IPS DF 19.7 (cell line): ENCODE measurements at places on chromosomes 1 and 21.

DNA sequence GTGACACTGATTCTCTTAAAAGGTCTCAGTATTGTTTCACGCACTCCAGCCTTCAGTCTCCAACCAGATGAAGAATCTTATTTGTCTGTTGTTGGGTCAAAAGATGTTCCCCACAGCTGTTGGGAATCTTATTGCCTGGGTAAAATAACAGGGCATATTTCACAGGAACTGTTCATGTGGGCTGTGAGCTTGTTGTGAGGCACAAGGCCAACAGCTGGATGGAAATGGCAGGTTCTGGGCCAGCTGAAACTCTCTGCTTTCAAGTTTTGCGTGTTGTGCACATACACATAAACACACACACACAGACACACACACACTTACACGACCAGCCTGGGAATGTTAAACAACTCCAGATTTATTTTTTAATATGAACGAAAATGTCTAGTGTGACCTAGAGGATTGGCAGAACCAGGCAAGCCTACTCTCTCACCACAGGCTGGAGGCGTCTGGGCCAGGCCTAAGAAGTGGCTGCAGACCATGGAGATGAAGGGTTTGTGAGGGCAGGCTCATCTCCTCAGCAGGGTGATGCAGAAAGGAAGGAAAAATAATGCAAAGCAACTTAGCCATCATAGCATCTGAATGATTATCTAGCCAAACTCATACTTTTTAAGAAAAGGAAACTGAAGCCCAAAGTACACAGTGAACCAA lies 357.0 kb downstream of the TTLL7 start:
- DNase-seq, result no peak

DNA sequence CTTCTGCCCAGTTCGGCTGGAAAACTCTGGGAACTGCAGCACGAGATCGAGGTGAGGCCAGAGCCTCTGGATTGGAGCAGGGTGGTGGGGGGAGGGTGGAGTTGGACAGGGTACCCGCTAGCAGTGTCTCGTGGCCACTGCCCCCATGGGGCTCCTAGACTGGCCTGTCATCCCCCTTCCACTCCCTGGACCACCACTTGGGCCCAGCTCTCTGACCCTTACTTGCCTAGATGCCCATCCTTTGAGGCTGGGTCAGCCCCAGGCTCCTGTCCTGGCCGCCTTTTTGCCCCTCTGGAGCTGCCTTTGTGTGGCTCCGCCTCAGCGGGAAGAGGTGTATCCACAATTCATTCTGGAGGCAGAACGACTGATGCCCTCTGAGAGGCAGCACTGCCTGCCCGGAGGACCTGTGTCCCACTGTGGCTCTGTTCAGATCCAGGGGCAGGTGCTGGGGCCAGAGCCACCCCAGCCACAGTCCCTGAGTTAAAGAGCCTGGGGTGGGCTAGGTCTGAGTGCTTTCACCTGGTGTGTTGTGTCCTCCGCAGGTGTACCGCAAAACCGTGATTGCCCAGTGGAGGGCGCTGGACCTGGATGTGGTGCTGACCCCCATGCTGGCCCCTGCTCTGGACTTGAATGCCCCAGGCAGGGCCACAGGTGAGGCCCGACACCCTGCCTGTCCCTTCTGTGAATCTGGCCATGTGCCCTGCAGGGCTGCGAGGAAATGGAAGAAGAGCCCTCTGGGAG lies 17.7 kb downstream of the FAAH start:
- no peak for DNase-seq

DNA sequence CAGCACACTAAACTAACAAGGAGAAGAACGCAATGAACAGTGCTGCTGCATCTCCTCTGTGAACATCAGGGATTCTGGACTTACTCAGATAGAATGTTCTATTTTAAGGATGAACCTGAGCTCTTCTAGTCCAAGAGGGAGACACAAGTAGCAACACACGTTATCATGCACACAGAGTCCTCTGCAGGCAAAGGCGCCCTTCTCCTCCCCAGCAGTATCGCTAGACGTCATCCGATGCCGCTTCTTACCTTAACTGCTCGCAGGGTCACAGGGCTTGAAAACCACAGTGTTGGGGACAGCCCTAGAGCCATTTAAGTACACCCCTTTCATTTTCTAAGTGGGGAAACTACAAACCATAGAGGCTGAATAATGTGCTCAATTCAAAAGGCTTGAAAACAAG lies 74.5 kb downstream of the HIVEP3 start:
- no peak for DNase-seq

- DNase-seq, result no peak
These were observed 36.7 kb downstream of the NEK2 start for GRCh38 chr1:211638689-211639101.

DNA sequence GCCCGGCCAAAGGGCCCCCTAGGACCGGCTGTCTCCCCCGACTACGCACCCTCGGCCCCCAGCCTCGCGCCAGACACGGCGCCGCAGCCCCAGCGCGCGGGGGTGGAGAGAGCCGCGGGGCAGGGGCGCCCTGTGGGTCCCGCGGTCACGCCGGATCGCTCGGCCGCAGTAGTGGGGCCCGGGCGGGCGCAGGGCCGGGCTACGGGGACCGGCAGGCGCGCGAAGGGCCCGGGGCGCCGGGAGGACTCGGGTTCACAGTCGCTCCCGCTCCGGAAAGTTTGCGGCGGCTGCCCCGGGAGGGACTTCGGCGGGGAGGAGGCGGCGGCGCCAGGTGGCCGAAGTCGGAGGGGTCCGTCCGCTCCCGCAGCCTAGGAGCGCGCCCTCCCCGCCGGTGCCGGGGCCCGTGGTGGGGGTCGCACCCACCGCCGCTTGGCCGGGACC lies 7.1 kb upstream of the ZNF669 start:
- DNase-seq, result no peak

- DNase-seq, result no peak
These were observed 122.5 kb downstream of the NR5A2 start for GRCh38 chr1:200150006-200150405.

DNA sequence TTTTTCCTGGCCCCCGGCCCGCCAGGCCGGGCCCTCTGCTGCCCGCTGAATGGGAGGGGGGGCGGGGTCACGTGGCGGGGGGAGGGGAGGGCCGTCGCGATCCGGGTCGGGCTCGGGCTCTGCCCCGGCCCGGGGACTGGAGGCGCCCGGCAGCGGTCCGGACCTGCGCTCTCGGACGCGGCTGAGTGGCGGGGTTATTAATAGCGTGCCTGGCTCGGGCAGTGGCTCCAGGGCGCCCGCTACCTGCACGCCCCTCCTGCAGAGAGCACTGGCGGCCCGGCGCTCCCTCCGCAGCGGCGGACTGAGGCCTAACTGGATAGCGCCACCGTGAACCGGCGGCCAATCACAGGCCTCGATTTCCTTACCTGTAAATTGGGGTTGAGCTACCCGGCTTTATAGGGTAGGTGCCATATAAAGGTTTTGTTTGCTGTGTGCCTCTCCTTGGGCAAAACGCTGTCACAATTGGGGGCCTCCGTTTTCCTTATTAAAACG lies 28.1 kb downstream of the AHDC1 start:
- DNase-seq, result no peak

GRCh38 chr1:171292799-171293198 lies 21.2 kb upstream of the FMO4 start:
- no peak for DNase-seq

DNA sequence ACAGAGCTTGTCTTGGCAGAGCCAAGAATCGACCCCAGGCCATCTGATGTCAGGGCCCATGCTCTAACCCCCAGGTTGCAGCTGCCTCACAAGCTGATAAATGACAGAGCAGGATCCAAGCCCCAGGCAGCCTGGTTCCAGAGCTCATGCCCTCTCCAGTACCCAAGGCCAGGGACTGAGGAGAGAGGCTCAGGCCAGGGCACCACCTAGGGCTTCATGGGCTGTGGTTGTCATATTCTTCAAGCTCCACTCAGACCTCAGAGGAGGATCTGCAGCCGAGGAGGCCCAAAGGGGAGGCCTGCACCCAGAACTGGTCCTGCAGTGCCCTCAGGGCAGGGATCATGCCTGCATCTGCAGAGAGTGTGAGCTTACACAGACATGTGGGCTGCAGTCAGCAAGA lies 301.1 kb downstream of the MATN1 start:
- DNase-seq, result no peak

DNA sequence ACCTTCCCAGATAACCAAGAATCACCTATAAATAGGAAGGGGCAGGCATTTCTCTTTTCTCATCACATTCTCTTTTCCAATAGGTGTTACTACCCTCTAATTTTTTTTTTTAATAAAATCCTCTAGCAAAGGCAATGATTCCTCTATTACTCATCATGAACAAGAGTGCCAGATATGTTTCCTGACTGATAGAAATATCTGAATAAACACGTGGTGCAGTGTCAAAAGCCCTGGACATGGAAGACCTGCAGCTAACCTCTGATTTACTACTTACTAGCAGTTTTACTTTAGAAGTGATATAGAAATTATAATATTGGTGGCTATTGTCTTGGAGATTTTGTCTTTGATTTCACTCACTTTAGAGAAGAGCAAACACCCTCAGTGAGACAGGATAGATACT lies 194.6 kb upstream of the SAMSN1 start:
- no peak for DNase-seq

DNA sequence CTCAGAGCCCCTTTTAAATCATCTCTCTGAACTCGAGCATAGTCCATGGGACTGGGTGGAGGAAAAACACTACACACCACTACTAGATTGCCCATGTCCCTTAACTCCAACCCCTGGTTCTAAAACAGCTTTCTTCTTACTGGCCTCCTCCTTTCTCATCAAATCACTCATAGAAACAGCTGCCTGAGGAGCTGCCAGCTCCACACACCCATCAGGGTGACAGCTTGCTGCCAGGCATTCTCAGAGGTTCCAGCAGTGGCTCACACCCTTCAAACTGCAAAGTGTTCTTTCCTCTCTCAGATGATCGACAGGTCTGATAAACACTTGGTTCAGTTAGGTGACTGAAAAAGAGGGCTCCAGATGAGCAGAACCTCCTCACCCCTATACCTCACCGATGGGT lies 543.0 kb upstream of the PLXNA2 start:
- no peak for DNase-seq

DNA sequence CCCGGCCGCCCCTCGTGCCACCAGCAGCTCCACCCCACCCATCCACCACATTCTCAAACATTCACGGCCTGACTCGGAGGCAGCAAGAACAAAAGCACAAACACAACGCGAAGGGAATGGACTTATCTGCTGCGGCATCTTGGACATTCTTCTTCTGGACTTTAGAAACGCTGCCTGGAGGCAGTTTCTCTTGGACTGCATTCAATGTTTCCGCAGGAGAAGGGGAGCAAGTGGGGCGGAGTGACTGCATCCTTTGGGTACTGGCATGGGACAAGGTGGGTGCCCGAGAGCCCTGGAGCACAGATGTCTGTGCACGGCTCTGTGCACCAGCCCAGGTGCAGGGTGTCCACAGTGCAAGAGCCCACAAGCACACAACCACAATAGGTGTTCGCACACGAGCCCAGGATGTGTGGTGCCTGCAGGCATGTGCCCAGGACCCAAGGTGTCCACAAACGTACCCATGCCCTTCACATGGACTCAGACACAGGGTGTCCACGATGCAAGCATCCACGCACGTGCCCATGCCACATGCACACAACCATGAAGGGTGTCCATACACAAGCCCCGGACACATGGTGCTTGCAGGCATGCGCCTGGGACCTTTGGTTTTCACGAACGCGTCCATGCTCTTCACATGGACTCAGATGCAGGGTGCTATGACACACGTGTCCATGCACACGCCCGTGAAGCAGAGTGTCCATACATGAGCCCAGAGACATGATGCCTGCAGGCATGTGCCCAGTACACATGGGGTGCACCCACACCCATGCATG lies 53.6 kb downstream of the WNT9A start:
- no peak for DNase-seq

- DNase-seq, result no peak
These were observed 87.1 kb upstream of the ZNF281 start for GRCh38 chr1:200496937-200497336.

DNA sequence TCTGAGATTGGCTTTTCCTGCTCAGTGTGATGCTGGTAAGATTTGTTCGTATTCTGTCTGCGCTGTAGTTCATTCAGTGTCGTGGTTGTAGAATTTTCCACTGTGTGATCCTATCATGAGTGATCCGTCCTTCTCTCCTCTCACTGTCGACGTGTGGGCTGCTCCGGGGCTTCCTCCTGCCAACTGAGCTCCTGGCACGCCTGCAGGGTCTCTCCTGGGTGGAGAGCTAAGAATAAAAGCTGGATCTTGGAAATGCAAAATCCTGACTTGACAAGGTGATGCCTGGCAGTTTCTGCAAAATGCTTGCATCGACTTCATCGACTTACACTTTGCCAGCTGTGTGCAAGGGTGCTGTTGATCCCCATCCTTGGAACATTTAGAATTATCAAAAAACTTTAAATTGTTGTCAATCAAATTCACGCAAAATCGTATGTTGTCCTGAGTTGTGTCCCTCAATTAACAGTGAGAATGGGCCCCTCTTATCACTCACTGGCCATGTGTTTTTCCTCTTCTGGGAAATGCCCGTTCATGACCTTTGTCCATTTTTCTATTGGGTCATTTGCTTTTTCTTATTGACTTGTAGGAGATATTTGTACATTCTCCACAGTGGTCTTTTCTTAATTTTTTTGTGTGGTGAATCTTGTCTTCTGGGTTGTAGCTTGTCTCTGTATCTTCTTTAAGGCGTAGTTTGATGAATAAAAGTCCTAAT lies 125.5 kb downstream of the CRYAA start:
- DNase-seq, result no peak

- DNase-seq, result no peak
These were observed 13.1 kb downstream of the RNF220 start for GRCh38 chr1:44418022-44418673.

DNA sequence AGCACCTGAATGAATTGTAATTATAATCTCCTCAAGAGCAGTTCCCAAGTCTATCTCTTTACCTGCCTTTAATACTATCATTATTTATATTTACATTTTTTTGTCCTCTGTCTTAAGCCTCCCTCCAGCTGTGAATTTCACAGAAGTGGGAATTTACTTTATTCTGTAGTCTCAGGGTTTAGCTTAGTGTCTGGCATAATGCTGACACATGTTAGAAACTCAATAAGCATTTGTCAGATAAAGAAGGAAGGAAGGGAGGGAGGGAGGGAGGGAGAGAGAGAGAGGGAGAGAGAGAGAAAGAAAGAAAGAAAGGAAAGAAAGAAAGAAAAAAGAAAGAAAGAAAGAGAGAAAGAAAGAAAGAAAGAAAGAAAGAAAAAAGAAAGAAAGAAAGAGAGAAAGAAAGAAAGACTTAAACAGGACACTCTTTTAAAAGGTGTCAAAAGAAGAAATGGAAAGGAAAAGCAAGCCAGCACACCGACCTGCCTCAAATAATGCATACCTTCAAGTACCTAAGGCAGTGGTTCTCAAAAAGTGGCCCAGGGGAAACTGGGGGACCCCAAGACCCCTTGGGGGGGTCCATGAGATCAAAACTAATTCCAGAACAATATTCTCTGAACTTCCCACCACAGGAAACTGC lies 1.8 kb upstream of the PGLYRP4 start:
- no peak for DNase-seq

DNA sequence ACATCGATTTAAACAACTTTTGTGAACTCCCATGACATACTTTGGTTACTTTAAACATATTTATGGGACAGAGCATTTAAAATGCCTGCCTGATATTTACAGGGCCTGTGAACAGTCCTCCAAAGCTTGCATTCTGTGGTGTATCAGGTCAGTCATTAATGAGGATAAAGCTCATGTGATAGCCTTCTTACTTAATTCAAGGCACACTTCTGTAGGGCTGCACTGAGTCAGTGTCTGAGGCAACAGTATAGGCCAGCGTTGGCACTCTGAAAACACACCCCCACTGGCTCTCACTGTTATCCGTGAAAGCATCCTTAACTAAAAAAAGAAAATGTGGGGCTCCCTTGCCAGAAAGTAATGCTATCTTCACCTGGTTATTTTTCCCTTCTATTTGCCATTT lies 200.0 kb downstream of the NFIA start:
- DNase-seq, result no peak

- DNase-seq, result no peak
These were observed 199.4 kb upstream of the HMCN1 start for GRCh38 chr1:185534801-185535200.
